ENCODE measurements at places on chromosomes 6 and 20.

DNA sequence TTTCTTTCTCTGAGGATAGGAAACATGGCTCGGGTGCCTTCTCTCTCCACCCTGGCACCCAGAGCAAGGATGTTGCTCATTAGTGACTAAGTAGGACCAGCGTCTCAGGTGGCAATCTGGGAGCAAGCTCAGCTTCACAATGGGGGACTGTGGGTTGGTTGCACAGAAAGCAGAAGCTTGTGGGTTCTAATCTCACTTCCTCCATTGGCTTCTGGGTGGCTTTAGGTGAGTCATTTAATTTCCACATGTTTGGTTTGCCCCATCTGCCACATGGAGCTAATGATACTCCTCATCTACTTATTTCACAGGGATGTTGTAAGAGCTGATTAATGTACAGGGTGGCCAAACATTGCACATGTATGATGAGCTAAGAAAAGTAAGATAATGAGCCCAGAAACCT is 54.8 kb upstream of the AKIRIN2 start:
- peak; percentile 22 for DNase-seq

DNA sequence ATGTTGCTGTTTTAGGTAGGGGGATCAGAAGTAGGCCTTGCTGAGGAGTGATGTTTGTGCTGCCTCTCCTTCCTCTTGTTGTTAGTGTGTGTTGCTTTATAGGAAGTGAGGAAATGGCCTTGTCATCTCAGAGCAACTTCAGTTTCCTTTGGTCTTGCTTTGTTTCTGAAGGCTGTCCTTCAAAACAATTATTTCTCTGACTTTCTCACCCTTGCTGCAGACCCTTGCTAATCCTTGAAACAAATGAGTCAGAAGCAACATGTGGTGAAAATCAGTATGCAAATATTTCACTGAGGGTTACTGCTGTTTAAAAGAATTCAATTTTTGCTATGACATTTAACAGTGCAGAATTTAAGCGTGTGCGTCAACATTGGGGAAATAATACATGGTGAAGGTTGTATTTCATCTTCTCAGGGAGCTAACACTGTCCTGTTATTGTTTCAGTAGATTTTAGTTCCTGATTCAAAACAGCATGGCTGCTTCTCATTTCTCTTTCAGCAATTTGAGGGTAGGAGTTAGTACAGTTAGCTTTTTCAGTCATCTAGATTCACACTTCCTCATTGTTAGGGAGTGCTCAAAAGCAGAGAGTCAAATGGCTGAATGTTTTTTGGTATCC is 13.8 kb downstream of the RNF144B start:
- DNase-seq = no peak

DNA sequence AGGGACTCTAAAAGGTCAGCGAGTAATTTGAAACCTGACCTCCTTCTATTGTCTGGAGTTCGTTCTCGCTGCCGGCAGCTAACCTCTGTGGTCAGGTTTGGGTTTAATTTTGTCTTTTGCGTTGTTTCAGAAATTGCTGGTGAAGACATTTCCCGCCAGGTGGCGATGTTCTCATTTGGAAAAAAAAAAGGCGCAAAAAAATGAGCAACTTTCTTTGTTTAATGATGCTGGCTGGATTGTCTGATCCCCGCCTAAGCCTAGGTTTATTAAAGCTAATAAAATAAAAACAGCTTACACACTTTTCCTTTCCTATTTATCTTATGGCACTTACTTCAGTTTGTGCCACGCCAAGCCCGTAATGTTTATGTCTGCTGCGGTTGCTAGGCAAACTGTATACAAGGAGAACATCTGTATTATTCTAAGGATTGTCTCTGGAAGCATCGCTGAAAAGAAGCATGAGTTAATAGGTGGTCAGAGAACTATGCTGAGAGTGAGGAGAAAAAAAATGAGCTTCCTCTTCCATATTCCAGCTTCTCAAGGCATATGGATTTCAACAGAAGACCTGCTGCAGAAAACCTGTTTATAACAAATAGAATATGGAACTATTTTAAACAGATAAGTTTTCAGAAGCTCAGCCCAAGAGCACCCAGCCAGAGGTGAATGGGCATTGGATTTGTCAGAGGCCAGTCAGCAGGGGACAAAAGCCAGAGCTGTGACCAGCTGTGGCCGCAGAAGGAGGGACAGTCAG is 205.7 kb downstream of the DOK5 start:
- no peak for DNase-seq

DNA sequence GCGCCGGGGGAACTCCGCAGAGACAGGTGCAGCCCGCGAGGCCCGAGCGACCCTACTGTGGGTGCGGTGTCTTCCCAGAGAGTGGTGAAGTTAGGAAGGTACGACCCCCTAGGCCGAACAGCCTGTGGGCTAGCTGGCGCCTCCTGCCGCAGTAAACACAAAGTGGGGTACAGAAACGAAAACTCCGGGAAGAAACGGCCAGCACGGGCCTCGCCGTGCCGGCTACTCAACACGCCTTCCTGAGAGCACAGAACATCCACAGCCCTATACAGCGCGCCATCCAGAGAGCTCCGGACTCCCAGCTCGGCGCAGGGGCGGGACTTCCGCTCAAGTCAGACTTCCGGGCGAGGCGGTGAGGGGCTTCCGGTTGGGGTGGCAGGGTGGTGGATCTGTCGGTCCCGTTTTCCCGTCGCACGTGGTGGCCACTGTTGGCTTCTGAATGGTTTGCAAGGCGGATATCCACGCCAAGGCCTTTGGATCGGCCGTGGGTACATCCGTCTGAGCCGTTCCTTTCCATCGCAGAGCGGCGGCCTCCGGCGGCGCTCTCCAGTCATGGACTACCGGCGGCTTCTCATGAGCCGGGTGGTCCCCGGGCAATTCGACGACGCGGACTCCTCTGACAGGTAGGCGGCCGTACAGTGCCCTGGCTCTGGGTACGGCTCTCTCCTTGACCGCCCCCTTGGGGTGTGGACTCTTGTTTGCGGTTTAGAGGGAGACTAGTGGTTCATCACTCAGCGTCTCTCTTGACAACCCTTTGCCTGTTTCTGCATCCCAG is at the start of the genes CAGE1 and RIOK1:
Gene CAGE1, minus strand, starts transcription at position 292 of the 775 bp plus-strand sequence. CDS start 2,569 bp downstream, outside the sequence.
Gene RIOK1, plus strand, starts transcription at position 358 of the 775 bp plus-strand sequence. Its CDS starts 195 bp downstream, at position 553.
- DNase-seq = peak; percentile 90

- no peak for DNase-seq
Measured at GRCh38 chr20:49368596-49368995, 90.7 kb upstream of the ZNFX1 start.

GRCh38 chr6:36701401-36701991 is 3.9 kb downstream of the RAB44 start:
- DNase-seq = no peak

DNA sequence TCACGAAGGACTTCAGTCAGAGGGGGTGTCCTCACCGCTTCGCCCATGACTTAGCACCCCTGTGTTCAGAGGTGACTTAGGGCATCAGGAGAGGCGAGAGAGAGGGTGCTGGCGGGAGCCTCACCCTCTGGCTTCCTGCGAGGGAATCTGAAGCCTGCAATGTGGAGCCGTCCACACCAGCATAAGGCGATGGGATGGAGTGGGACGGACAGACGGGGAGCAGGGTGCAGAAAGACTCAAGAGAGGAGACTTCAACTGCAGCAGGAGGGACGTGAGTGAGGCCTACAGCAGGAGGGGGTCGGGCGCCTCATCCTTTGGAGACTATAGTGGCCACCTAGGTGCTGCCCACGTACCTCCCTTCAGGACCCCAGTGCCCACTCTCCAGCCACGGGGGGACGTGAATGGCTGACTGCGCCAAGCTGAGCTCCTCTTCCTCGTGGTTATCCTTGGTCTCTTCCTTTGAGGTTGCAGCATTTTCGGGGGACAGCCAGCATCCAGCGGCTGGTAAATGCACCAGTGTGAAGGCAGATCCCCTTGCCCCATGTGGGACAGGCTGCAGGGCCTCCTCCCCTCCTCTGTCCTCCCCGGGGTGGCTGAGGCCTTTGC is 26.9 kb upstream of the MLN start:
- no peak for DNase-seq

GRCh38 chr20:2133318-2134183 is 31.9 kb downstream of the STK35 start:
- DNase-seq = no peak

GRCh38 chr20:49713753-49714712 is at the start of gene B4GALT5:
TSS of gene B4GALT5 (minus strand) at chr20:49713878. CDS start at chr20:49713690, 188 bp downstream.
- peak; percentile 53 for DNase-seq

DNA sequence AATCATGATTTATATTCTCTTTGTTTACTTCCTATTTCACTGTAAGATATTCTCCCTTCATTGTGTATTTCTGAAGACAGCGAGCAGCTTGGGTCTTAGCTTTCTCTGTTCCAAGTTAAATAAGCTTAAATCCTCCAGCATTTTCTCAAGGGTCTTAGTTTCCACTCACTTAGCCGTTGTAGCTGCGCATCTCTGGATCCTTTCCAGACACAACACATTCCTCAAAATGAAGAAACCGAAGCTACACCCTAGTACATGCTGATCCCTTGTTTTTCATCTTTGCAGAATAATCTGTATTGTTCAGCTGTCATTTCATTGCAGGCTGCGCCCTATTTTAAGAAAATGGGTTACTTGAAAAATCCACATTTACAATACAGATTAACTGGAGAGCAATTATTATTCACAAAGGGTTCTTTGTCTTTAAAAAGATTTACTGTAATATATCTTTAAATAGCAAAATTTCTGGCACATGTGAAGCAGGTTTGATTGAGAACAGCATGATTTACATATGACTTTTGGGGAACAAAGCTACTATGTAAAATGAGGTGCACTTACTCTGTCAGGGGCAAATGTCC is 375.8 kb downstream of the QKI start:
- DNase-seq = no peak

- no peak for DNase-seq
Measured at GRCh38 chr6:27679964-27680694, 207.2 kb upstream of the ZNF184 start.

Data from stimulated activated CD8-positive, alpha-beta memory T cell treated with anti-CD3 and anti-CD28 coated beads, Interleukin-15, amount 100 ng/mL, for 4 hours (primary cell).